Amniotic epithelial cell (primary cell): ENCODE measurements at places on chromosomes 2 and 18.

DNA sequence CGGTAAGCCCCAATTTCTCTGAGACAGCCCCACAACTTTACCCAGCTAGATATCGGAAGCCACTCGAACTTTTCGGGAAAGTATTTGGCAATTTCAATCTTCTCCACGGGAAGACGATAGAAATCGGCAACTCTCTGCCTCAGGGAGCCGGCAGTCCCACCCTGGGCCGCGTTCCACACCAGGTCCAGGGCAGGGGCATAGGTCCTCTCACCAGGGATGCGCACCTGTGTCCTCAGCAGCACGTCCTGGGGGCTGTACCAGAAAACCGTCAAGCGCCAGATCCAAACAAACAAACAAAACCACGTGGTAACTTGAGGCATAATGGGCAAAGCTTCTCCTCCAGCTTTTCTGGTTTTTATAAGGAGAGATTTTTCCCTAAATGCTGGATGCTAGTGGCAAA, 80.9 kb downstream of the USP40 start:
- no peak for DNase-seq

DNA sequence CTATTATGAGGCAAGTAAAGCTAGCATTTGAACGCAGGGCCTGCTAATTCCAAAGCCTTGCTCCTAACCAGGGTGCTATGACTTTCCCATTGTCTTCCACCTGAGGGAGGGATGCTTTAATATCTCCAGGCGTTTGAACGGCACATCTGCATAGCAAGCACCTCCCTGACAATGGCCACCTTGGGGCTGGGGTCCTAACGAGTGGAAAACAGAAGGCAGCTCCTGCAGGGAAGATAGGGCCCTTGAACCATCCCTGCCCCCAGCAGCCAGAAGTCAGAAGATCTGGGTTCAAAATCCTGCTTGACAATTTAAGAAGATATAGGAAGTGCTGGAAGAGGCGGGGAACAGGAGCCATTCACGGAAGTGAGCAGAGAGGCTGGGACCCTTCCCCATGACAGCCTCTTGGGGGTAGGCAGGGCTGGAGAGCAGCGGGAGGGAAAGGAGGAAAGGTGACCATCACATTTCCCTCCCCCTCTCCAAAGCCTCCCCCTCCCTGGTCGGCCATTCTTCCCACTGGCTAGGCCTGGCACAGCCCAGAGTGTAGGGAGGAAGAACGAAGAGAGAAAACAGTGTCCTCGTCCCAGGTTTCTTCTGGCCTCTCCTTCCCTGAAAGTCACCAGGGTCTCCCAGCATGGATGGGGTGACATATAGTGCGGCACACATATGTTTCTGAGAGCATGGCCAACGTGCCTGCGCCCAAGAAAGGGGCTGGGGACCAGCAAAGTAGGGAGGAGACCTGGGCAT, 73.5 kb downstream of the EMX1 start:
- DNase-seq = no peak

- DNase-seq = peak; percentile 67
These were observed 255.9 kb upstream of the RASGRP3 start for GRCh38 chr2:33220533-33220932.

- peak; percentile 61 for DNase-seq
These were observed 113.8 kb downstream of the SH3RF3 start for GRCh38 chr2:109242654-109243331.

DNA sequence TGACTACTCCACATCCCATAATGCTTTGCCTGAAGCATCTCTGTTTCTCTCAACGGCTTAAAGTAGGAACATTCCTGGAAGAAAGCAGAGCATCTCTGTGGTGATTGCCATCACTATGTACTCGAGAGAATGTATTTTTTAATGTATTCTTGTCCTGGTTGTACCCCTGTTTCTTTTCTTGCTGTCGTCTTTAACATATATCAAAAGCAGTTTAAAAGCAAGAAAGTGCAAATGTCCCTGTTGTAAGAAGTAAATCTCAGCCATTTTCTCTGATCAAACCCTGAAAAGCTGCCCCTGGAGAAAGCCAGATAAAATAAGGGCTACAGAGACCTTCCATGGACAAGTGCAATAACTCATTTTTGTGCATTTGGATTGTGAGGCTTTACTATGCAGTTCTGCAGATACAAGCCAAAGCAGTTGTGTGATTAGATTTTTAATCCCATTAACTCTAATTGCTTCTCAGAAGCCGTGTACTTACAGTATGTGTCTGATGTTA, 70.8 kb downstream of the XIRP2 start:
- no peak for DNase-seq

- peak; percentile 95 for DNase-seq
These were observed 78.8 kb downstream of the TGOLN2 start for GRCh38 chr2:85248773-85249509.

GRCh38 chr2:216478151-216478550, 20.5 kb upstream of the RPL37A start:
- peak; percentile 71 for DNase-seq

GRCh38 chr18:23977719-23978483, 36.7 kb upstream of the TTC39C start:
- DNase-seq = peak; percentile 63

GRCh38 chr2:232489516-232490220, 2.0 kb upstream of the ECEL1 start:
- DNase-seq = no peak

- peak; percentile 97 for DNase-seq
These were observed 201.1 kb downstream of the SPP2 start for GRCh38 chr2:234251326-234252271.

DNA sequence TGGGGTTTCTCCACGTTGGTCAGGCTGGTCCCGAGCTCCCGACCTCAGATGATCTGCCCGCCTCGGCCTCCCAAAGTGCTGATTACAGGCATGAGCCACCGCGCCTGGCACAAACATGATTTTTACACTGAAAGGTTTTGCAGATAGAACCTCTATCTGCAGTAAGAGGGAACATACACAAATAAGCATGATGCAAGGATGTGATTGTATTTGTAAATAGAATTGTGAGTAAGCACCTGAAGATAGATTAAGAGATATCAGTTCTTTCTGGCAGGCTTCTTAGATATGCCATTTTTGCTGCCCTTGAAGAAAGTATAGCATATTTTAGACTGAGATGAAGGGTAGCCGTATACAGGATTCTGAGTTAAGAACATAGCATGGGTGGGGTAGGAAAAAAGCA, 3.6 kb downstream of the COMMD1 start:
- no peak for DNase-seq

GRCh38 chr2:166468124-166469024, 25.7 kb downstream of the SCN7A start:
- DNase-seq = peak; percentile 69

DNA sequence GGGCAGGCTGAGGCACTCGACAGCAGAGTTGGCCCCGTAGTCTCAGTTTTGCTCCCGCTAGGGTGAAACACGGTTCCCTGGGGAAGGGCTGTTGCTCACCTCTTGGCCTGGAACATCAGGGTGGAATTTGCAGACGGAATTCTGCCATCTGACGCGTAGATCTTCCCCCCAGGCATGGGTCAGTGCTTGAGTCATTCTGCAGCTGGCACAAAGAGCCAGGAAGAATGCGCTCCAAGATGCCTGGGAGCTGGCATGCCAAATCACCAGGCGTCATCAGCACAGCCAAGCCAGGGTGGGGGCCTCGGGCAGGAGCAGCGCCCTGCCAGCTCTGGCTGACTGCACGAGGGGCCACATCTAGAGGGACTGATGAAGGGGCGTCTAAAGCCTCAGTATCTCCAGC, 42.7 kb downstream of the ODC1 start:
- peak; percentile 77 for DNase-seq

- DNase-seq = peak; percentile 86
These were observed 18.6 kb downstream of the BUB1 start for GRCh38 chr2:110659248-110659647.

GRCh38 chr2:86249579-86250391, 50.5 kb downstream of the MRPL35 start:
- peak; percentile 56 for DNase-seq

GRCh38 chr2:11027195-11027594, 115.5 kb downstream of the KCNF1 start:
- no peak for DNase-seq

GRCh38 chr2:101351207-101351606, 36.1 kb downstream of the CREG2 start:
- no peak for DNase-seq

DNA sequence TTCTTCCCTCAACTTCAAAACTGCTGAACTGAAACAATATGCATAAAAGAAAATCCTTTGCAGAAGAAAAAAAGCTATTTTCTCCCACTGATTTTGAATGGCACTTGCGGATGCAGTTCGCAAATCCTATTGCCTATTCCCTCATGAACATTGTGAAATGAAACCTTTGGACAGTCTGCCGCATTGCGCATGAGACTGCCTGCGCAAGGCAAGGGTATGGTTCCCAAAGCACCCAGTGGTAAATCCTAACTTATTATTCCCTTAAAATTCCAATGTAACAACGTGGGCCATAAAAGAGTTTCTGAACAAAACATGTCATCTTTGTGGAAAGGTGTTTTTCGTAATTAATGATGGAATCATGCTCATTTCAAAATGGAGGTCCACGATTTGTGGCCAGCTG, 8.4 kb downstream of the HOXD8 start:
- no peak for DNase-seq

GRCh38 chr18:24987303-24988252, 364.4 kb downstream of the ZNF521 start:
- no peak for DNase-seq

DNA sequence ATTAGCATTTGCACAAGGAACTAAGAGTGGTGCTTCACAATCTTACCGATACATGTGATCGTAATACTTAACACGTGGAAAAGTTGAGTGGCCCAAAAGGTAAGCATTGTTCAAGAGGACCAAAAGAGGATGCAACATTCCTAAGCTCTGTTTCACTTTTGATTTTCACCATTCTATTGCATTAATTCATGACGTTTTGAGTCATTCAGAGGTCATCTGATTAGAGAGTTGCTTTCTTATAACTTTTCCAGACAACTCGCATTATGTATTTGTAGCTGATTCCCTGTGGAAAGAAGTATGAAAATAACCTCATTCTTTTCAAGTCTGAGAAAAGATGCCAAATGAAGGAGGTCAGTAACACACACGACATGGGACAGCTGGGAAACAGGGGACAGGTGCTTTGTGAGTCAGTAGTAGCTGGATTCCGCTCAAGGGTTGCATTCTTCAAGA, 344.4 kb downstream of the RND3 start:
- peak; percentile 81 for DNase-seq

DNA sequence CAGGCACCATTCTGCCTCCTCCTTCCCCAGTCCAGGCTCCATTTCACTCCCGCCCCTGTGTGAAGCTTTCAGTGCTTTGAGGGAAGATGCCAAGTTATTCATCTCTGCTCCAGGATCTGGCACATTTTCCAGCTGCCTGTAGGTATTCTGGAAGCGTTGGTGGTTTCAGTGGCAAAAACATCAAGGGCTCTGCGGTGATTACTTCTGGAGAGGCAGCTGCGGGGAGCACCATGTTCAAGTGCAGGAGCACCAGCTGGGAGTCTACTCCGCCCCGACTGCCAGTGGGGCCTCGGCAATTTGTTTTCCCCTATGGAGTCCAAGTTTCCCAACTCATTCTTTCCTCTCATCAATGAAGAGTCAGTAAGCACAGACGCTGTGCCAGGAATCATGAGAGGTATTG, 211.7 kb downstream of the CLIP4 start:
- DNase-seq = no peak

- DNase-seq = peak; percentile 63
These were observed 1.5 kb downstream of the ACSL3 start for GRCh38 chr2:222862106-222862908.

- no peak for DNase-seq
These were observed 80.2 kb downstream of the NUP35 start for GRCh38 chr2:183204397-183204796.

- DNase-seq = no peak
These were observed 228.1 kb upstream of the PXDN start for GRCh38 chr2:1972422-1972821.

DNA sequence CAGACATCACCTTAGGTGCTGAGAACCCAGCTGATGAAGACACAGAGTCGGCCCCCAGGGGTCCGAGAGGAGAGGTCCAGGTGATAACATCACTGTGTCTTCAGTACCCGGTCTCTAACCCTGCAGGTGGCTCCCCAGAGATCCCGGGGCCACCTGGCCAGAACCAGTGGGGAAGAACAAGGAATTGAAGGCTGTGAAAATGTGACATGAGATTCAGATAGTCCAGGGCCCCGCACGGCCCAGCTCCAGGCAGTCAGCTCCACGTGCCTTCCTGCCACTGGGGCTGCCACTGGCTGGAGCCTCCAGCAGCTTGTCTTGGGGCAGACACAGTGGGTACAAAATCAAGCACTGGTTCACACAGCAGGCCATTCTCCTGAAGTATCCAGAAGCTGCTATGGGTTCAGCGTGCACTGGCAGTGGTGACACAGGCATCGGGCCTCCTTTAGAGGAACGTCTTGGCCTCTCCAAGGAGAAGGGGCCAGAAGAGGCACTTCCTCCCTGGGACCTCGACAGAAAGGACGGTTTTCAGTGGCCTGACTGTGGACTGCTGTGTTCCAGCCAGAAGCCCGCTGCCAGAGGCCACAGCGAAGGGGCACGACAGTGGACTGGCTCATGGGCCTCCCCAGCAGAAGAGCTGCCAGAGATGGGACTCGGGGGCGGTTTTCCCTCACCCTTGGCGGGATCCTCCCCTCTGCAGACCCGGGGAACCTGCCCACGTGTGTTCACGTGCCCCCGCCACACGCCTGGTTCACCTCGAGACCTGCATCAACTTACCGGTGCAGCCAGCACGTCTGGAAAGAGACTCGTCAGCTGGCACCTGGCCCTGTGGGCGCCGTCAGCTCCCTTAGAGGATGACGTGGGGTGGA, 150.4 kb downstream of the HDAC4 start:
- no peak for DNase-seq

- DNase-seq = no peak
These were observed 136.1 kb downstream of the PARD3B start for GRCh38 chr2:204681412-204681811.

DNA sequence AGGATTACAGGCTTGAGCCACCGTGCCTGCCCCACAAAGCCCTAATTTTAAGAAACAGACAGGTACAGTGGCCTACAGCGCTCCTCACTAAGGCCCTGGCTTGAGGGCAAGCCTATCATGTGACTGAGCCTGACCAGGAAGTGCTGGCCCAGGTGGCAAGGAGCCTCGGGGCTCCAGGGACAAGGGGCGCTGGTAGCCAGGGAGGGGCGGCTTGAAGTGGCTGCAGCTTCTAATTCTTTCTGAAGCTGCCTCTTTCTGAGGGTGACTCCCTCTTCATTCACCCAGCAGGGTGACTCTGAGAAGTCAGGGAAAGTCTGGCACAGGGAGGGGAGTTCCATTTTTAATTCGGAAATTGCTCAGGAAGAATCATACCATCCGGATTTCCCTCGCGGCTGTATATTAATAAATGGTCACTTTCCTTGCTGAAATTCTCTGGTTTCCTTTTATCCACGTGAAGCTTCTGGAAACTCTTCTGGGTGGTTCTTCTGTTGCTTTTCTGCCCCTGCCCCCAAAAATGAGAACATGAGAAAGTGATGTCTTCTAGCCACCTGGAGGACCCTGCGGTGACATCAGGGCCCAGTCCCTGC, 115.7 kb downstream of the FAM210A start:
- no peak for DNase-seq

DNA sequence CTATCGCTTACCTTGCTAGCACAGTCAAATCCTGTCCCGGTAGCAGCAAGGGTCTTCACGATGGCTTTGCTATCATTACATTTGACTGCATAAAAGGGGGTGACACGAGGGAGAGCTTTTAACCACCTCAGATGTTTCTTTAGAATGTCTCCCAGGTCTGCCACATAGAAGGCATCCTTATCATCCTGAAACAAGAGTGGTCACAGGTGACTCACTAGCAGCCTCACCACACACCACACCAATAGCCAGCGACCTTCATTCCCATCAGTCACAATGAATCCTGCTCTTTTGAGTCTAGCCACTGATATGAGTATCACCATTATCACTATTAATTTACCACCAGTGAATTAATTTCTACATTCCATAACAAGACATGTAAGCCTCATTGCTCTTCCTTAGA, 3.7 kb downstream of the ODC1 start:
- peak; percentile 47 for DNase-seq

GRCh38 chr2:98554116-98554861, 54.0 kb downstream of the COA5 start:
- no peak for DNase-seq
